K562 (cell line): ENCODE measurements at places on chromosomes 11 and 22.

- DNase-seq: no peak
These were observed 57.9 kb downstream of the NECTIN1 start for GRCh38 chr11:119671051-119671450.

DNA sequence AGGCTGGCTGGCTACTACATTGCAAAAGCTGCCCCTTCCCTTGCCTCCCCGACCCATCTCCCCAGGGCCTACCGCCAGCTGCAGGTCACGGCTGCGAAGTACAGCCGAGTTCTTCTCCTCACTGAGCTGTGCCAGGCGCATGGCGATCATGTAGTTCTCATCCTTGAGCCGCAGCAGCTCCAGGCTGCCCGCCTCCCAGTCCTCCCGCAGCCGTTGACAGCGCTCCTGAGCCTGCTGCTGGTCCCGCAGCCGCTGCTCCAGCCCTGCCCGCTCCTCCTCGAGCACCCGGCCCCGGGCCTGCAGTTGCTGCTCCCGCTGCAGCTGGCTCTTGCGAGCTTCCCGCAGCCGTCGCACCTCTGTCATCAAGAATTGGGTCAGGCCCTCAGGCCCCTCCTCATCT is 3.3 kb downstream of the CARD10 start:
- no peak for DNase-seq

DNA sequence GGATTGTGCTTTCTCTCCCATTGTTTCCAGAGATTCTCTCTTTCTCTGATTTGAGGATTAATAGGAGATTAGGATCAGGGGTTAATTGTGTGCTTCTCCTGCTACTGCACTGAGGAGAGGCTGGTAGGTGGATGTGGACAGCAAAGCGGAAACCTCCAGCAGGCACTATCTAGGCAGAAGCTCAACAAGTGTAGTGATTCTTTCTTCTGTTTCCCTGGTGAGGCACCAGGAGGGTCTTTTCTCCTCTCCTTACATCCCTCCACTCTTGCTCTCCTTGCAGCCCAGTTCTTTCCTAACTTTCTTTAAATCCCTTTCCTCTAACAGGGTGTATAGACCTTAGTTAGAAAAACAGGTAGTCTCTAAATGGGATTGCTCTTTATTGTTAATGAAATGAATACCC is 1.9 kb upstream of the ZBTB16 start:
- DNase-seq: no peak

DNA sequence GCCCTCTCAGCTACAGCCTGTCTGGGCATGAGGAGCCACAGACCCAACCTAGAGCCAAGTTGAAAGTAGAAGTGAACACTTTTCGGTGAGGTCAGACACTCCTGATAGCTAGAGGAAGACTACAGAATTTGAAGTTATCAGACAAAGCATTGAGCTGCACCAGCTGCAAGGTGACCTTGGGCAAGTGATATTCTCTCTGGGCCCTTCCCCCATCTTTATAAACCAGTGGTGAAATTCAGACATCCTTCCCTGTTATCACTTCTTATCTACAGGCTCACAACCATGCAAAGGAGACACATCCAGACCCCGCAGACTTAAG is 8.0 kb upstream of the PMM1 start:
- DNase-seq: no peak

GRCh38 chr11:73194593-73194992 is 23.5 kb upstream of the P2RY2 start:
- no peak for DNase-seq

GRCh38 chr11:91513734-91514133 is 710.9 kb upstream of the FAT3 start:
- no peak for DNase-seq

DNA sequence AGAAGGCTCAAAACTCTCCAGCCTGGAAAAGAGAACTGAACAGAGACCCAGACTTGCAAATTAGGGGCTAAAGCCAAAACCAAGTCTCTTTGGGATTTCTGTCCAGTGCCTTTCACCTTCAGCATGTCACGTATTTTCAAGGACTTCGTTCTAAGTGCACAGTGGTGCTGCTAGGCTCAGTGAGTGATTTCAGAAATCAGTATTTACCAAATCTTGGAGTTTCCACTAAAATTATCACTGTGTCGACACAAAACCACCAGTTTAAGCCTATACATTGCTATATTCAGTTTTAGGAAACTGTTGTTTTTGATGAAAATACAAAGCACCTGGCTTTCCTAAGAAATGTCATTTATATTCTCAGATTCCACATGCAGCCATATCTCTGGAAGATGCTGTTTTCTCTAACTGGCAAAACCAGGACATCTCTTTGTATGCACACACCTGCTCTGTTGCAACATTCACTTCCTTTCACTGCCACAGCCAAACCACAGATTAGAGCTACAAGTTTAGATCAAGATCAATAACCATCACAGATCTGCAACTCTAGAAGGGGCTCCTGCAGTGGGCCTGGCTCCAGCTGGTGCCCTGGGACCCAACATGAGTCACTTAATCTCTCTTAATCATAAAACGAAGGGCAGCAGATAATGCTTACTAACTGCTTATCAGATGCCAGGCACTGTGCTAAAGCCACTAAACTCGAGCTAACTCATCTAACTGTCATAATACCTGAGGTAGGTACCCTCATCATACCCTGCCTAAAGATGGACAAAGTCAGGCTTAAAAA is 22.3 kb downstream of the SMCO4 start:
- no peak for DNase-seq
